ENCODE measurements at places on chromosomes 3 and 15. TPM values are rescaled to one million over a fixed set of nuclear protein-coding genes. Genes with fewer than 3 reads are reported as not detected.

DNA sequence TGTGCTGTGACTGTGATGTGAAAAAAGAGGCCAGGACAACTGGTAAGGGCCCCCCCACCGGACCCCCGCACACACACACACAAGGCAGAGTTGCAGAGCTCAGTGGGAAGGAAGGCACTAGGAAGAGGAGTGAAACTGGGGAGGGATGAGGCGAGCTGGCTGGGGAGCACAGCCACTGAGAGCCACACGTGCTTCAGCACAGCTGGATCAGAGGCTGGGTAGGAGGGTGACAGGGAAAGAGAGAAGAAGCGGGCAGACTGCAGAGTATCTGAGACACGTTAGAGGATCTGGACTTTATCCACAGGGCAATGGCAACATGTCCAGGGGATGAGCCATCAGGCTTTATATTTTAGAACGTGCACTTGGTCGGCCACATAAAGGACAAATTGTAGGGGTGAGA, 38.0 kb upstream of the TKT start:
- no peak for DNase-seq
- no peak overlapping the region for H3K4me3 ChIP-seq
- peaks cover 19% of the 10 kb centered on the region for H3K36me3 ChIP-seq
- no peaks in the 10 kb centered on the region for H3K4me1 ChIP-seq
- H3K27ac ChIP-seq = no peak overlapping the region
- H3K27me3 ChIP-seq = no peaks in the 10 kb centered on the region

GRCh38 chr3:171116365-171116764, 89.8 kb upstream of the SLC2A2 start:
- no peak overlapping the region for H3K4me3 ChIP-seq
- H3K4me1 ChIP-seq = no peaks in the 10 kb centered on the region
- H3K27ac ChIP-seq = no peak overlapping the region
- H3K36me3 ChIP-seq = peaks cover 38% of the 10 kb centered on the region
- DNase-seq = no peak

Gene PPP2R3A
- 0.15 TPM for total RNA-seq

DNA sequence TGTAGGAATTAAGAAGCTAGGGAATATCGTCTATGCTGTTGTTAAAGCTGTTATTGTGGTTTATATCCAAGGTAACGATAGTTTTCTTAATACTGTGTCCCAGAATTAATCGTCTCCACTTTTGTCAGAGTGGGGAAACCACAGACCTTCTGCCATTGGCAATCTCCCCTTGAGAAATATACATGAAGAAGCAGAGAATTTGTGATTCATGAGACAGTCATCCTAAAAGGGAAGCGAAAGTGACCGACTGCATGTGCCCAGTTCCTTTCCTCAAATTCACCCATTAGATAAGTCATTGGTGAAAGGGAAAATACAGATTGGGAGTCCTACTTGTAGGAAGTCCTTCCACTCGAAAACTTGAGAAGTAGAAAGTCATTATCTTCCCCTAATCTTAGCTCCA, 26.6 kb downstream of the DIPK2A start:
- no peak overlapping the region for H3K27ac ChIP-seq
- no peak for DNase-seq
- peaks cover 8% of the 10 kb centered on the region for H3K36me3 ChIP-seq
- peaks cover 1% of the 10 kb centered on the region for H3K27me3 ChIP-seq
- no peaks in the 10 kb centered on the region for H3K4me1 ChIP-seq

GRCh38 chr3:193347521-193348501, 30.7 kb downstream of the ATP13A5 start:
- H3K36me3 ChIP-seq = no peaks in the 10 kb centered on the region
- no peak overlapping the region for H3K27ac ChIP-seq
- no peak for DNase-seq
- H3K27me3 ChIP-seq = peaks cover 4% of the 10 kb centered on the region
- no peak overlapping the region for H3K4me3 ChIP-seq
- no peaks in the 10 kb centered on the region for H3K4me1 ChIP-seq

DNA sequence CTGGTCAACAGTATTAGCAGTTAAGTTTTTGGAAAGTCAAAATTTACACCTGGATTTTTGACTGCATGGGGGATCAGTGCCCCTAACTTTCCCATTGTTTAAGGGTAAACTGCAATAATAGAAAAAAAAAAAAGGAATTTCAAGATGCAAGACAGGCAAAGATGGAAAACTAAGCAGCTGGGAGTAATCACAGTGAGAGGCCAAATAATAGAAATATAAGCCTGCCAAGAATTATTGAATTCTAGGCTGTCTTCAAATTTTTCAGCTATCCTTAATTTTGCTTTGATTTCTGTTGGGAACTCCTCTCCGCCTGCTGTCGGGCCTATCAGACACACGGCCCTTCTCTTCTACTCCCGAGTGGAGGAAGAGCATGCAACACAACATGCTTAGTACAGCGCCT, 215.5 kb upstream of the LMCD1 start:
- H3K27ac ChIP-seq = no peak overlapping the region
- H3K36me3 ChIP-seq = no peaks in the 10 kb centered on the region
- no peaks in the 10 kb centered on the region for H3K4me1 ChIP-seq
- DNase-seq = no peak
- no peaks in the 10 kb centered on the region for H3K27me3 ChIP-seq

- H3K4me1 ChIP-seq = no peaks in the 10 kb centered on the region
- no peak overlapping the region for H3K4me3 ChIP-seq
- H3K36me3 ChIP-seq = no peaks in the 10 kb centered on the region
- no peaks in the 10 kb centered on the region for H3K27me3 ChIP-seq
- DNase-seq = no peak
These were observed 457.0 kb downstream of the PLOD2 start for GRCh38 chr3:145704020-145704419.

DNA sequence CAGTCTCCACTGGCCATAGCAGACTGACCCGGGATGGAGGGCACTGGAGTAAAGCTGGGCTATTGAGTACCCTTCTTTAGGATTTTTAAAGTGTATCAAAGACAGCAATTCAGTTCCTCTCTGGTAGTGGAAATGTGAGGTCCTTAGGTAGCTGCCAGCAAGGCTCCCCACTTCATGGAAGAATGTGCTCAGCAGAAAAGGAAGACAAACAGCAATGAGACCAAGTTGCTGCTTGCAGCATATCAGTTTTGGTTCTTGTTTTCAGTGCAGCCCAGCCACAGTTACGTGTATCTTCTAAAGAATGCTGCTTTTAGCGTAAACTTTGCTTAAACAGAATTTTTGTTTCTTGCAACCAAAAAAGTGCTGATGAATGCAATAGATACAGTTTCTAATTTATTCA, 374.0 kb upstream of the CBLB start:
- no peak overlapping the region for H3K4me3 ChIP-seq
- peaks cover 29% of the 10 kb centered on the region for H3K4me1 ChIP-seq
- H3K27me3 ChIP-seq = no peaks in the 10 kb centered on the region
- DNase-seq = no peak

Gene ISLR2
- total RNA-seq = not detected

Gene MAP3K13
- 12.5 TPM for total RNA-seq

- no peak for DNase-seq
- no peak overlapping the region for H3K27ac ChIP-seq
- H3K36me3 ChIP-seq = no peaks in the 10 kb centered on the region
- H3K4me1 ChIP-seq = no peaks in the 10 kb centered on the region
- H3K4me3 ChIP-seq = no peak overlapping the region
These were observed 232.7 kb upstream of the ATP10A start for GRCh38 chr15:26095710-26096330.

GRCh38 chr3:143265501-143266070, 146.0 kb downstream of the CHST2 start:
- H3K27me3 ChIP-seq = no peaks in the 10 kb centered on the region
- no peak overlapping the region for H3K4me3 ChIP-seq
- no peaks in the 10 kb centered on the region for H3K4me1 ChIP-seq
- DNase-seq = no peak

Gene SENP8
- total RNA-seq = 1.5 TPM

DNA sequence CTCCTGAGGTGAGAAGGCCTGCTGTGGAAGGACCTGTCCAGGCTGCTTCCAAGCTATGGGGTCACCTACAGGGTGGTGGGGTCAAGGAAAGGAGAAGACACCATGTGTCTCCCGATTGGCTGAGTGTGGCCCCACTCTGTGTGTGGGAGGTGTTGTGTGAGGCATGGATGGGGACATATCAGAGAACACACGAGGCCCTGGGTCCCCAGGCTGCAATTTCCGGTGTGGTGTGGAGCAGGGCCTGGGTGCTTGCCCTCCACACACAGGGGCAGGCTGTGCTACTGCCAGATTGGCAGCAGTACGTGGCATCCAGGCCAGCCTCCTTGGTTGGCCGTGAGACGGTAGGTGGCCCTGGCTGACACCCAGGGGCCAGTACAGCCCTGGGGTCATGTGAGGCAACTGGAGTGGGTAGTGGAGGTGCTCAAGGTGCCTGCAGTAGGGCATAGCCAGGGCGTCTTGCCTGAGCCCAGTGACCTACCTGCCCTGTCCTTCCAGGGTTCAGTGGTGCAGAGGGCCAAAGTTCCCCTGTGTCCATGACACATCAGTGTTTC, 233.8 kb downstream of the SNRPN start:
- H3K27me3 ChIP-seq = no peaks in the 10 kb centered on the region
- no peaks in the 10 kb centered on the region for H3K36me3 ChIP-seq
- no peak overlapping the region for H3K4me3 ChIP-seq
- no peak for DNase-seq
- H3K27ac ChIP-seq = no peak overlapping the region

DNA sequence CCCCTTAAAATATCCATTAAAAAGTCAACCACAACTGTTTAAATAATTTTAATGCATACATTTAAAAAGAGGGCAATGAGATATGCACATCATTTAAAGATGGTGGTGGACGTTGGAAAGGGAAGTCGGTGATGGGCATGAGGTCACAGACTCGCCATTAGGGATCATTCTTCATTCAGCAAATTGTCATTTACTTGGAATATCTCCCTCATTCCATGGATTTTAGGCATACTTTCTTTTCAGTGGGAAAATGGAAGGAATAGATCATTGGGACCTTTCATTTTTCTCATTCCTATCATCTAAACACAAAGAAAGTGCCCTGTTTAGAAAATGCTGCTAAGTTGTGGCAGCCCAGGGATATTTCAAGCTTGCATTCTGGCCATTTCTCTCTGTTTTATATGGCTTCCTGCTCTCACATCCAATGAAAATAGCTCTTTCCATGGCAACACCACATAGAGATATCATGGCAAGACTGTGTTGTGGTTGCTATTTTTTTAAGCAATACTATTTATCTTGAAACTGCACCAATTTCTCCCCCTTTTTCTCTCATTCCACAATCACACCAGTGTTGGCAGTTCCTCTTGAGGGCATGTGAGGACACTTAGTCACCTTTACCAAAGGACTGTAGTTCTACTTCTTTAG, 40.7 kb upstream of the LMCD1 start:
- H3K27ac ChIP-seq = no peak overlapping the region
- no peak for DNase-seq
- no peaks in the 10 kb centered on the region for H3K4me1 ChIP-seq
- no peaks in the 10 kb centered on the region for H3K27me3 ChIP-seq

Measured in activated T-helper 1 cell treated with anti-CD3 and anti-CD28 coated beads, Interleukin-12 subunit alpha, Interleukin-12 subunit beta, Interleukin-2, Interleukin-4 antibody, amounts not matched to agents 30 ng/mL and 10 ng/mL and 1 ng/mL, durations not matched to agents 14 hours and 24 hours and 36 hours (primary cell).